ENCODE measurements at places on chromosomes 3 and 15.
A peak's percentile ranks its signal among the peaks of the same experiment; 100 is the strongest.

- DNase-seq, result no peak
These were observed 61.5 kb upstream of the CFAP161 start for GRCh38 chr15:81072551-81072950.

- DNase-seq, result no peak
These were observed 67.1 kb downstream of the GRM7 start for GRCh38 chr3:6928064-6928463.

- no peak for DNase-seq
These were observed 178.5 kb downstream of the NR1D2 start for GRCh38 chr3:24123596-24123995.

DNA sequence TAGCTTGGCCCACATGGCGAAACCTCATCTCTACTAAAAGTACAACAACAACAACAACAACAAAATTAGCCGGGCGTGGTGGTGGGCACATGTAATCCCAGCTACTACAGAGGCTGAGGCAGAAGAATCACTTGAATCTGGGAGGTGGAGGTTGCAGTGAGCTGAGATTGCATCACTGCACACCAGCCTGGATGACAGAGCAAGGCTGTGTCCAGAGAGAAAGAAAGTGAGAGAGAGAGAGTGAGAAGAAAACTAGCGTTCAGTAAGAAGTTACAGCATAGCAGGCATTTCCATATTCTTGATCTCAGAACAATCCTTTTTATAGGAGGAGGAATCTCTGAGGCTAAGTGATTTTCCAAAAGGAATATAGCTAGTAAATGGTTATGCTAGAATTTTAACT, 1076.1 kb downstream of the AGBL1 start:
- no peak for DNase-seq

GRCh38 chr3:21435871-21436270, 315.1 kb downstream of the ZNF385D start:
- no peak for DNase-seq

GRCh38 chr3:105834768-105835167, 34.0 kb downstream of the CBLB start:
- no peak for DNase-seq

GRCh38 chr15:69170597-69170996, 10.2 kb downstream of the GLCE start:
- DNase-seq, result no peak

- peak; percentile 77 for DNase-seq
These were observed at the start of gene SST for GRCh38 chr3:187669675-187670504. Gene SST, minus strand, starts transcription at chr3:187670394. Its CDS starts 103 bp downstream, at chr3:187670291.

- DNase-seq, result peak; percentile 52
These were observed 129.0 kb downstream of the RPL22L1 start for GRCh38 chr3:170740726-170741591.

DNA sequence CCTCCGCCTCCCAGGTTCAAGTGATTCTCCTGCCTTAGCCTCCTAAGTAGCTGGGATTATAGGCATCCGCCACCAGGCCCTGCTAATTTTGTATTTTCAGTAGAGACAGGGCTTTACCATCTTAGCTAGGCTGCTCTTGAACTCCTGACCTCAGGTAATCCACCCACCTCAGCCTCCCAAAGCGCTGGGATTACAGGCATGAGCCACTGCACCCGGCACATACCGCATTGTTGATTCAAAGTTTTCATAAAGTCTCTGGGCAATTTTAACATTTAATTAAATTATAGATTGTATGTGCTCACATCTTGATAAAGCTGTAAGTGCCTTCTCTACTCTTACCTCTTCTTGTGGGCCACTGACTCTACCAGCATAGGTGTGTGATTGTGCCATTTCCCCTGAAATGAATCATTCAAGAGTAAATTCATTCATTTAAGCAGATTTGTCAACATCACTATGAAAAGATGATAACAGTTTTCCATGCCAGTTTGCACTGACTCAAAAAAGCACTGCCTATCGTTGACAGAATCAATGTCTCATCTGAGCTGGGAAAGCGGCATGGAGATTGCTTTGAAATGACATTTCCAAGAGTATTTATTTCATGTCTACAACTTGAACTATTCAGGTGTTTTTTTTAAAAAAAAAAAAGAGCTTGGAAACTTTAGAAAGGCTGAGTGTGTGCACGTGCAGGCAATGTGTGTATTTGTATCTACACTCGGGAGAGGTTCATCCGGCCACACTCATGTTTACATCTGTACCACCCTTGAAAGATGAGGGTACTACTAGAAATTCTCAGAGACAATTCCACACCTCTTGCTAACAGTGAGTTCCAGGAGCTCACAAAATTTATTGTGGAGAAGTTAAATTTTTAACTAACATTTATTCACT, 3.5 kb downstream of the BCL2A1 start:
- DNase-seq, result no peak

DNA sequence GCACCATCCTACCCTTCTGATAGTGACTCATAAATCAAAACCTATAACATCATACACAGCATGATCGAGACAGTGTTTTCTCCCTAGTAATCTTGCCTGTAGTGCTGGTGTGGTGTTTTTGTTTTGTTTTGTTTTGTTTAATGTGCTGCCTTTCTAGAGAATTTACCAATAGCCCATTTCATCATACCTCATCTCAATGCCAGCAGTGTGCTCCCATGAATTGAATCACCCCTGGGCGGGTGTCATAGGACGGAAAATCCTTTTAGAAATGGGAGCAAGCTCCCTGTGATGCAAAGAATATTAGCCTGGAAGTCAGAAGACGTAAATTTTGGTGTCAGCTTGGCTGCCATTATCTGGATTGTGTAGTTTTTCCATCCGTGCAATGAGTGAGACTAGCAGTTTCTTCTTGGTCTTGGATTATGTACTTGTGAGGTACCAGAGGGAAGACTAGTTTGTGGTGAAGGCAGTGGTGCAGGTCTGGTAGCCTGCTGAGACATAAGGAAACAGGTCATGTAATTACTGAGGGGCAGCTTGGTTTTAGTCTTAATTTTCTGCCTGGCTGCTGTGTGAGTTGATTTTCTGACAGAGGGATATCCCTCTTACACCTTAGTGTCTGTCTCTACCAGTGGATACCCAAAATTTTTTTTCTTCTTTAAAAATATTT, 29.9 kb downstream of the IGSF10 start:
- DNase-seq, result no peak

DNA sequence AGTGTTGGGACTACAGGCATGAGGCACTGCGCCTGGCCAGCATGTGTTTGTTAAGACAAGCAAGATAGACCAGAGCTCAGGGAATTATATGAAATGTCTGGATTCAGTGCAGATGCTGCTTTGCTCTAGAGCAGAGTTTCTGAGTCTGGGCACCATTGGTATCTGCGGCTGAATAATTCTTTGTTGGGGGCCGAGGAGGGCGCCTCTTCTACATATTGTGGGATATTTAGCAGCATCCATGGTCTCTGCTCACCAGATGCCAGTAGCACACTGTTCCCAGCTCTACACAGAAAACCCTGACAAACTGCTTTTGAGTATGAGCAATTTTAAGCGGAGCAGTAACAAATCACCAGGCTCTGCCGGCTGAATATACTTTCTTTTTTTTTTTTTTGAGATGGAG, 3.6 kb upstream of the LDHAL6B start:
- no peak for DNase-seq

Measured in right forelimb (tissue), 1 donor.